Skeletal muscle cell (primary cell): ENCODE measurements at places on chromosomes 1 and 21.

- DNase-seq, result peak; percentile 71
These were observed 632 bp downstream of the PEX19 start for GRCh38 chr1:160284220-160284781.

GRCh38 chr1:154335025-154335714 lies 9.8 kb downstream of the ATP8B2 start:
- DNase-seq, result no peak

GRCh38 chr1:219329578-219329977 lies 155.9 kb downstream of the LYPLAL1 start:
- no peak for DNase-seq

DNA sequence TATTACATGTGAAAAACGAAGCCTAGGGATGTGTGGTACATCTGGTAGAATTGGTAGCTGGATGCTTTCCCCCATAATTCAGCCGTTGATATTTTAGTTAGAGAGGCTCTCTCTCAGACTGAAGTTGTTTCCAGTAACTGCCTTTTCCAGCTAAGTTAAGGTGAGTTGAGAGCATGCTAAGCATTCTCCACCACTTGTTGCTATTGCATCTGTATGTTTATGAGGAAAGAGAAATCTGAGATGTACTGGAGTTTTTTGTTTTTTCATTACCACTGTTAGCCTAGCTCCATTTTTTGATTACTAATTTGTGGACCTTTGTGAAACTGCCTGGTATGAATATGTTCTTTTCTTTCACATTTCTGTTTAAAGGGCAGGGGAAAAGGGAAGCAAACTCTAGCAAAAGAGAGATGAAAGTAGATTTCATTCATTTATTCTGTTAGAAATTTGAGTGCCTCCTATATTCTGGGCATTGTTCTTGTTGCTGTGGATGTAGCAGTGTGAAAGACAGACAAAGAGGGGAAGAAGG lies 189.9 kb upstream of the CACYBP start:
- no peak for DNase-seq

GRCh38 chr1:43414634-43415223 lies 25.0 kb downstream of the SZT2 start:
- DNase-seq, result no peak

- no peak for DNase-seq
These were observed 39.6 kb downstream of the DDR2 start for GRCh38 chr1:162671664-162672410.

- DNase-seq, result no peak
These were observed 7.1 kb downstream of the AMIGO1 start for GRCh38 chr1:109502364-109502851.

- DNase-seq, result no peak
These were observed 5.0 kb downstream of the HPDL start for GRCh38 chr1:45331436-45332345.

GRCh38 chr1:38213646-38214434 lies 167.2 kb upstream of the POU3F1 start:
- DNase-seq, result no peak

GRCh38 chr21:42468491-42469131 lies 27.4 kb downstream of the RSPH1 start:
- no peak for DNase-seq

DNA sequence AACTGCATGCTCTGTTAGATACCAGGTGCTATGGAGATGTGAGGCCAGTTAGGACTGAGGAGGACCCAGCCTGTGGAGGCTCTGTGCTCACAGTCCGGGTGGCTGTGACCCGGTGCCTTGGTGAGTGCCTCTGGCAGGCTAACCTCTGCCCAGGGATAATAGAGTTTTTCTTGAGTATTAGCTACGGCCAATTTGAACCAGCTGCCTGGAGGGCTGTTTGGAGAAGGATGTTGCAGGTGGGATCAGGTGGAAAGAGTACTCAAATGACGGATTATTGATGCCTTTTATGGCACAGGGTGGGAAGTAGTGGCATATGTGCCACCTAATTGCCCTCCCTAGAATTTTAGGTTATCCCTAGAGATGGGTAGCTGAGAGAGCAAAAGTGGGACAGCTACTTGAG lies 182.7 kb downstream of the GRIK3 start:
- no peak for DNase-seq

DNA sequence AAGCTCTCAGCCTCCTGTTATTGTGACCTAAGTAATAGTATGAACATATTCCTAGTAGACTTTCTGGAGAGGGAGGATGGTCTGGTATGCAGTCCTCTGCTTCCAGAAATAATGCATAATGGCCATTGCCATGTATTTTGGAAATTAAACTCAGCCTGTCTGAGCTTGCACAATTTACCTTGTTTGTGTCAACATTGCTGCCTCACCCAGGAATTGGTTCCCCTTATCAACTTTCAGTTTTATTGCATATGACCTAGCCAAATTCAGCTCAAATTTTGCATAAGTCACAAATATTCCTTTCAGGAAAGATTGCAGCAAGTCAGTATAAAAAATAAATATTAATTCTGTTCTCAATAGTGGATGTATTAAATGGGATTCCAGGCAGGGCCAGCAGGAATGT lies 101.9 kb upstream of the SLC5A9 start:
- no peak for DNase-seq

DNA sequence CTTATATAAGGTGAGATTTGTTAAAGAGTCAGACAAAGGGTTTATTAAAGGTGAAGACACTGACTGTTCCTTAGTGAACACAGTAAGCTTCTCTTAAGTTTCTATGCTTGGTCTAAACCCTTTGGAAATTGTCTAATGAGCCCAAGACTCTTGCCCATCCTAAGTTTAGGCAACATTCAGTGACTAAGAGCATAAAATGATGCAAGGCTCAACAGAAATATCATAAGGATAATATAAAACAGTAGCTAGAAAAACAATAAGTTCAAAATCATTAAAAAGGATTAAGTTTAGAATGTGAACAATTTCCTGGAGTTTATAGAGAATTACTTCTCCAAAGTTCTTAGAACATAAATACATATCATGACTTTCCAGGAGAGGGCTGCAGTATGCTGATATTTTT lies 108.9 kb upstream of the PDC start:
- peak; percentile 4 for DNase-seq

GRCh38 chr1:13543451-13544220 lies 29.8 kb upstream of the LRRC38 start:
- no peak for DNase-seq

DNA sequence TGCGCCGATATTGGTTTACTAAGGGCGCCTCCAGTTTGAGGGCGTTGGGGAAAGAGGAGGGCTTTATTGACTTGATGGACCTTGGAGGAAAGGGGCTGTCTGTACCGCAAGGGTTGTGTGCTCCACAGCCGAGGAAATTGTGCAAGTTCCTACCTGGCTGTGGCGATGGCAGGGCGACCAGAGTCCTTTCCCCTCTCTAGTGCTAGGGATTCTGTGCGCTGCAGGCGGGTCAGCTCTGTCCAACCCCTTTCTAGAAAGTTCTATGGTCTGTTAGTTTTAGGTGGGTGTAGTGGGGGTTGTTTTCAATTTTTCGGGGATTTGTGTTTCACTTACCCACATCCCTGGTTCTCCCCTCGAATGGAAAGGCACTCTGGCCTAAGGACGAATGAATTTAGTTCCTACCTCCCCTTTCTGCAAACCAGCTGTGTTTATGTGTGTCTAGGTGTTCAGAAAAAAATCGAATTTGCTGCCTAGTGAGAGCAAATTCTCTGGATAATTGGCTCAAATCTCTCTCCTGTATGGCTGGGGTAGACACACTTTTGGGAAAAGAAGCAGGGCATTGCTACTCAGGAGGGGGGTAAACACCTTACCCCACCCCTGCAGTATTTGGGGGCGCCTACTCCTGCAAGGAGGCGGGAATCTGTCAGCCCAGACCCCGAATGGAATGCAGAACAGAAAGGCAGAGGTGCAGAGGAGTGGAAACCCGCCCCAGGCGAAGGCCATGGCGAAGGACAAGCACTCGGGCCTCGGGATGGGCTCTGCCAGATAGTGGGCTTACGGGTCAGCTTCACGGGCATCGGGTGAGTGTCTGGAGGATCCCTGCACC lies 2.0 kb downstream of the DMBX1 start:
- DNase-seq, result no peak

- DNase-seq, result peak; percentile 8
These were observed at the start of gene F5 for GRCh38 chr1:169586395-169587255. F5 (minus strand) TSS chr1:169586481; CDS start chr1:169586386, 95 bp downstream.

GRCh38 chr1:9100471-9101043 lies 28.3 kb downstream of the GPR157 start:
- no peak for DNase-seq

DNA sequence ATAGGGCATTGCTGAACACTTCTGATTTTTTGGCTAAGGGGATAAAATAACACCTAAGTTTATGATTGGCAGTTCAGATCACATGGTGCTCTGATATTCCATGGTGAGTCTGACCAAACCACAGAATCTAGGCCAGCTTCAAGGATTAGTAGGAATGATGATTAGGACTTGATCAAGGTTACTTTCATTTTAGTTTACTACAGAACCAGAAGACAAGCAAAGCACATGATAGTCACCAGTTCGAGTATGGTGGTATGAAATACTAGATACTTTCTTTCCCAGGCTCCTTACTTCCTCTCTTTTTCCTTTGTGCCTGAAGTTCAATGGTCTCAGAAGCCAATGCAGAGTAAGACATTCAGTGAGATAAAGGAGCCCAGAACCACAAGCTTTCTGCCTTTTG lies 26.6 kb downstream of the S100A10 start:
- DNase-seq, result no peak
